ENCODE measurements at places on chromosomes 3 and 15. TPM values are rescaled to one million over a fixed set of nuclear protein-coding genes. Genes with fewer than 3 reads are reported as not detected.
A peak's percentile ranks its signal among the peaks of the same experiment; 100 is the strongest.

The TUSC7 gene
- total RNA-seq: not detected

GRCh38 chr15:90043530-90044010 lies 42.4 kb downstream of the ZNF710 start:
- ATAC-seq: no peak

GRCh38 chr3:95246413-95246812 lies 1183.6 kb downstream of the NSUN3 start:
- no peak for ATAC-seq

The KNG1 gene
- total RNA-seq: not detected

The CAV3 gene
- not detected for total RNA-seq

- ATAC-seq: peak; percentile 59
These were observed 172.4 kb upstream of the TOPAZ1 start for GRCh38 chr3:44069276-44069675.

DNA sequence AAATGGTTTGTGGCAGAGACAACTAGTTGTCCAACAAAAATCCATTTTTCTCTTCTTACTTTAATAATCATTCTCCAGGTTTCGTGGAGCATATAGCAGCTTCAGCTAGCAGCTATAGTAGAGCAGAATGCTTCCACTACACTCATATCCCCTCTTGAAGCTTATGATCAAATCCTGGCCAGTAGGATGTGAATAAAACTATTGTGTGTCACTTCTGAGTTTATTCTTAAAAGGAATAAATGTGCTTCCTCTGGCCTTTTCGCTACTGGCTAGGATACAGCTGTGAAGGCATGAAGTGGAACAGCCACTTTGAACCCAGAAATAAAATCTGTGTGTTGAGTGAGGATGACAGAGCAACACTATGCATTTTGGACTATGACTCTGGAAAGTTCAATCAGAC lies 7.8 kb upstream of the CPOX start:
- no peak for ATAC-seq

DNA sequence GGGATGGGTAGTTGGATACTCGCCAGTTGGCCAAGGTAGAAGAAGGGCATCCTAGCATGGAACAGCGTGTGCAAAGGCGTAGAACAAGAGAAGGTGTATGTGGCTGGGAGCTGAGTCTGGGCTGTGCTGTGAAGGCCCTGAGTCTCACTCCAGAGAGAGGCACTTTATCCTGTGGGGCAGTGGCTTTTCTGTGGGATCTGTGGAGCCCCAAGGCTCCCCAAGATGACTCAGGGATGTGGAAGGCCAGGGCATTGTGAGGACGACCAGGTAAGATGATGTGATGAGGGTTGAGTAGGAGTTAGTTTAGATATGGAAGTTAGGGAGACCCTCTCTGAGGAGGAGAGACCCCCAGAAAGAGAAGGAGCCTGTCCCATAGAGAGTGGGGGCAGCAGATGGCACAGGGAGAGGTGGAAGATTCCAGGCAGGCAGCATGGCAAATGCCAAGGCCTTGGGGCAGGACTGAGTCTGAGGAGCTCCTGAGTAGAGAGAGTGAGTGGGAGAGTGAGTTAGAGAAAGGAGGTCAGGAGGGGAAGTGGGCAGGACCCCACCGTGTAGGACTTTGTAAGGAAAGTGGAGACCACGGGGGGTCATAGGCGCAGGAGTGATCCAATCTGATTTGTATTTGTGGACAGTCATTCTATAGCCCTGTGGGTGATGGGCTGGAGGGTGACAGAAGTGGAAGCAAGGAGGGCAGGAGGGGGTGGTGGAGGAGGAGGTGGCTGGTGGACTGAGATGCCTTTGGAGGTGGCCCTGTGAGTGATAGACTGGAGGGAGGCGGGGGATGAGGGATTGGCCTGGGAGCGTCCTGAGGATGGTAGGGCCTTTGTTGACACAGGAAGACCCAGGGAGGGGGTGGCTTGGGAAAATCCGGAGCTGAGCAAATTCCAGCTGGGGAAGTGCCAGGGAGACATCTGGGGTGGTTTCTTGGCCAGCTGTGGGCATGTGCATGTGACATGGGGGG lies 50.3 kb downstream of the FBLN2 start:
- ATAC-seq: no peak

- ATAC-seq: peak; percentile 56
These were observed 514 bp downstream of the MBNL1 start for GRCh38 chr3:152269056-152269830.

The TTLL13 gene
- total RNA-seq: 1.3 TPM

- peak; percentile 95 for ATAC-seq
These were observed 41.1 kb downstream of the NGRN start for GRCh38 chr15:90306560-90306959.

- ATAC-seq: no peak
These were observed 86.3 kb downstream of the IGF1R start for GRCh38 chr15:98734466-98735199.

The UBXN7 gene
- 99.2 TPM for total RNA-seq

DNA sequence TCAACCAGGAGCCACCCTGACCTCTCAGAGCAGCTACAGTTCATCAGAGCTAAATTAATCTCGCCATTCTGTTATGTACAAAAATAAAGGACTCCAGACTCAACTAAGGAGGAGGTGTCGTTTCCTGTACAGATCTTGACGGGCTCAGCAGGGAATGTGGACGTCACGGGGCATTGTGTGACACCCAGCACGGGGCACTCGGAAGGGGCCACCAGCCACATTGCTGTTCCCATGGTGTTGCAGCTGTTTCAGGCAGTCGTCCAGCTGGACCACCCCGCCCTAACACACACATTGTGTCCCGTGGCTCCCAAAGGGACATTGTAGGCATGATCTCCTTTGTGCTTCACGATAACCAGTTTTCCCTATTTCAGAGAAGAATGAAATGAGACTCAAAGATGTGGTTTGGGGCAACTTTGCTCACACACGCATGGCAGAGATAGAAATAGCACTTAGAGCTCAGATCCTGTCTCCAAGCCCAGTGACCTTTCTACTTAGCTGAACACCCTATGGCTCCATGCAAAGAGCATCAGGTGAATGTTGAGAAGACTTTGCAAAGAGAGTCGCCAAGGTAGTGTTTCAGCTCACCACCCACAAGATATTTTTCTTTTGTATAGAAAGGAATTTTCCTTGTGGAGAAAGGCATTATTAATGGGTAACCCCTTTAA lies 5.5 kb downstream of the SSUH2 start:
- ATAC-seq: no peak

DNA sequence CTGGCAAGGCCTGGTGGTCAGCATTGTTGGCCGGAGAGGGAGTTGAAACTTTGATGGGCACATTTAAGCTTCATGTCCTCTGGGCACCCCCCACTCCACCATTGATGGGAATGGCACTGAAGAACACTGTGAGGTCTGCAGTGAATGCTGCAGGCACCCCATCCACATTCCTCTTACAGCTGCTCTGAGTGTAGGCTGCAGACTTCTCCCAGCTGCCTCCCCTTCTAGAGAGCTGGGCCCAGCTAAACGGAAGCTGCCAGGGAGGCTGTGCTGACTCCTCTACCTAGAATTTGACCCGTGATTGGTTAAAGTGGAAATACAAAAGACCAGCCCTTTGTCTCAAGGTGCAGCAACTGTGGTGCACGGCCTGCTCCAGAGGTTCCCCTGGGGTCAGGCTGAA lies 10.6 kb downstream of the TMEM158 start:
- no peak for ATAC-seq

GRCh38 chr3:162538491-162538890 lies 1041.9 kb downstream of the OTOL1 start:
- ATAC-seq: no peak

The LMOD3 gene
- not detected for total RNA-seq

The COL6A6 gene
- not detected for total RNA-seq

- no peak for ATAC-seq
These were observed 7.2 kb downstream of the FOXL2 start for GRCh38 chr3:138939561-138940241.

- peak; percentile 41 for ATAC-seq
These were observed 7.6 kb downstream of the NSUN3 start for GRCh38 chr3:94070341-94070911.

DNA sequence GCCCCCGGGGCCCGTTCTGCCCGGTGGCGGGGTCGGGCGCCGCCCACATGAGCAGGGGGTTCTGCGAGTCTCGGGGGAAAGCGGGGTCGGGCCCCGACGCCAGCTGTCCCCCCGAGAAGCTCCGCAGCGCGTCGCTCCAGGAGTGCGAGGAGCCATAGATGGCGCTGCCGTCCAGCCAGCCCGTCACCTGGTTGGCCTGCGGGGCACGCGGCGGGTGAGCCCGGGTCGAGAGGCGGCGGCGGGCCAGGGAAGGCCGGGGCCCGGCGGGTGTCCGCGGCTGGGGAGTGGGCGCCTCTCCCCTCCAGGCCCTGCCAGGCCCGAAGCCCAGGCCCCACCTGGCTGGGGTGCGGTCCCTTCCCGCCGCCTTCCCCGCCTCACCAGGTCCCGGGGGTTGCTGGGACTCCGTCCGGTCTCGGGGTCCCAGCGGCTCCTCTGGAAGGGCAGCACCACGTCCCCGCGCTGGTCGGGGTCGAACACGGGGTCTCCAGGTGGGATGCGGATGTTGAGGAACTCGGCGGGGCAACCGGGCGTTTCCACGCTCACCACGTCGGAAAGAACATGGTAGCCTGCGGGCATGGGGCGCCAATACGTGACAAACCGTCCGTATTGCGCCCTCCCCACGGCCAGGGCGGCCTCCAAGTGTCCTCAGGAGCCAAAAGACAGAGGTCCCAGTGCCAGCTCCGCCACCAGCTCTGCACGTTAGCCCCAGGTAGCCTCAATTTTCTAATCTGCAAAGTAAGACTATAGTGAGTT lies 2.4 kb downstream of the DUOX2 start:
- no peak for ATAC-seq

The IL17RD gene
- 0.48 TPM for total RNA-seq

The USP50 gene
- total RNA-seq: not detected

The CSNK1G1 gene
- 38.0 TPM for total RNA-seq

The ERICH6 gene
- total RNA-seq: not detected

DNA sequence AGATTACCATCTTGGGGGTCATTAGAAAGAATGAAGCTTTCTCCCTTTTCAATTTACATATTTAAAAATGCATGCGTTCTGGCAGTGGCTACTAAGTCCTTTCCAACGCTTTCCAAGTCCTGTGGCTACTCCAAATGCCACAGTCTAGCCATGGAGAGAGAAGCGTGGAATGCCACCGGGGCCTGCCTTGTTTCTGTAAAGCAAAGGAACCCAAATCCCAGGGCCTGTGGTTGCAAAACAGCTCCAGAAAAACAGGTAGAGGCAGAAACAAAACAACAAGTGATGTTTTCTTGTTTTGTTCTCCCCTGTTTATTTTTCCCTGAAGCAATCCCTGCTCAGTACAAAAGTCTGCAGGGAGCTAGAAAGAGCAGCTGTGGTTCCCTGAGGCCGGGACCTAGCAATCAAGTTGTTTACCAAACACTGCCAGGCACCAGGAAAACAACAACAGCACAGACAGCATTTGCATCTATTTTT lies 85.5 kb downstream of the FOXP1 start:
- no peak for ATAC-seq

GRCh38 chr3:72844436-72844993 lies 3.7 kb downstream of the SHQ1 start:
- peak; percentile 28 for ATAC-seq

DNA sequence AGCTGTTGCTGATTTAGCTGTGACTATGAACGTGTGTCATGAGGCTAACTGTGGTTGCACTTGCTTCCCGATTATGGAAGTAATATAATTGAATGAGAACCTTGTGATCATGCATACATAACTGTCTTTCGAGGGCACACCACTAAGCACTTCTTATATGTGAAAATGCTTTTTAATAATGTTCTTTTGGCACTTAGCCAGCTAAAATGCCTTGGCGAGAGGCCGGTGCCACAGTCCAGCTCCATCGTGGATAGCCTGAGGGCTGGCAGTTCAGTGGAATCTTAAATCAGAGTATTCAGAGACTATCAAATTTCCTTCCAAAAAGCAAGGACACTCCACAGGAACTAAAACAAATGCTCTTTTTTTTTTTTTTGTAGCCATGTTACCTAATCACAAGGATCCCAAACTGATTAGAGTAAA lies 161.6 kb upstream of the FRMD4B start:
- no peak for ATAC-seq

The C3orf85 gene
- not detected for total RNA-seq

DNA sequence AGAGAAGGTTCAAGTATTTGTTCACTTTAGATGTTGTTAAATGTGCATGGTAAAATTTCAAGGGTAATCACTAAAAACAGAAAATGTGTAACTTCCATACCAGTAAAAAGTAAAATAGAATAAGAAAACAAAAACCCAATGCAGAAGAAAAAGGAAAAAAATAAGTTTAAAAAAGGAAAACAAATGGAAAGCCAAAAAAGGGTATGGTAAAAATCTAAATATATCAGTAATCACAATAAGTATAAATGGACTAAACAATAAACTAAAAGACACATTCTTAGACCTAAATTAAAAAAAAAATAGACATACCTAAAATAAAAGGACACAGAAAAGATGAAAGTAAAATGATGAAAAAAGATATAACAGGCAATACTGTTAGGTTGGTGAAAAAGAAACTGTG lies 9.5 kb upstream of the CLN6 start:
- no peak for ATAC-seq

The ATP2C1 gene
- 63.3 TPM for total RNA-seq

- no peak for ATAC-seq
These were observed 21.2 kb upstream of the SMAD3 start for GRCh38 chr15:67043939-67044771.

- no peak for ATAC-seq
These were observed 39.5 kb downstream of the STARD5 start for GRCh38 chr15:81284256-81285031.

DNA sequence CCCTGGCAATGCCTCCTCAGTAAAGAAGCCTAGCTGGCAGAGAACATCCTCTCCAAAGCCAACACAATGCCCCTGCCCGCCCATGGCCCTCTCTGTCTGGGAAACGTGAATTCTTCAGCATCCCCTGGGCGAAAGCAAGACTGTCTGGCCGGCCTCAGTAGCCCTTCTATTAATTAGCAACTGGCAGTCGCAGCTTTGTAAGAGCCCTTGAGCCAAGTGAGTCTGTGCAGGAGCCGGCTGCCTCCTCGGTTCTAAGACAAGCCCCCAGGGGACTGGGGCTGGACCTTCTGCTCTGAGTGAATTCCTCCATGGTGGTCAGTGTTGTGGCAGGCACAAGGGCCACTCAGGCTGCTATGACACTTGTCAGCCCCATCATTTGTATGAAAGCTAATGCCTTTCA lies 7.4 kb downstream of the HCN4 start:
- ATAC-seq: no peak

The TIPIN gene
- 27.1 TPM for total RNA-seq

DNA sequence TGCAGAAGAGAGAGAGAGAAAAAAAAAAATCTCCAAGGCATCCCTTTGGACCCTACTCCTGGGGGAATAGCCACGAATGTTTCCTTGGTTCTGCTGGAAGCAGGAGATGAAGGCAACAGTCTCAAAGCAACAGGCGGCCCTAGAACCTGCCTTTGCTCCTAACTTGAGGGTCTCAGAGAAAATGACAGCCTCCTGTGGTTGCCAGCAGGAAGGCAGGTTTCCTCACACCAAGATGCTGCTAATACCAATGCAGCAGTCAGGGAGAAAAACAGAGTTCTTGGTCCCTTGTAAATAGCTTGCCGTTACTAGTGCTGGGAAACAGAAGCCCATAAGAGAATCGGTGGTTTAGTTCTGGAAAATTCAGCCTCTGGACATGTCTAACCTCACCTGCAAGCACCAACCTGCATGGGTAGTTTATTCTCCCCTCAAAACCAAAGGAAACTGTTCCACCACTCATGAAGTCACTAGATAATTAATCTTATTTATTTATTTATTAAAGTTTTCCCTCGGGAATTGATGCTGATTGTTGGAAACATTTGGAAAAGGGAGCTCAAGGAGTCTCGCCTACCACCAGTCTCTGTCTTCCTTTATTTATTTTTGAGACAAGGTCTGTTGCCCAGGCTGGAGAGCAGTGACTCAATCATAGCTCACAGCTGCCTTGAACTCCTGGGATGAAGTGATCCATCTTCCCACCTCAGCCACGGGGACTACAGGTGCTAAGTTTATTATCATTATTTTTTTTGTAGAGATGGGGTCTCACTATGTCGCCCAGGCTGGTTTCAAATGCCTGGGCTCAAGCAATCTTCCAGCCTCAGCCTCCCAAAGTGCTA lies 883 bp upstream of the FRMD4B start:
- no peak for ATAC-seq

The SIN3A gene
- total RNA-seq: 82.3 TPM
